Hindlimb muscle (tissue), 1 donor: ENCODE measurements at places on chromosomes 4 and X. TPM values are rescaled to one million over a fixed set of nuclear protein-coding genes. Genes with fewer than 3 reads are reported as not detected.

Gene SPANXN4
- not detected for polyA plus RNA-seq

Gene CT45A5
- 0.31 TPM for polyA plus RNA-seq

Gene HTRA3
- polyA plus RNA-seq: 46.2 TPM

Gene PHEX
- 1.3 TPM for polyA plus RNA-seq

Gene CT45A3
- polyA plus RNA-seq: 0.22 TPM

Gene TEX11
- 0.23 TPM for polyA plus RNA-seq

Gene CCKAR
- polyA plus RNA-seq: not detected

Gene ATP2B3
- polyA plus RNA-seq: 0.36 TPM

Gene DCUN1D4
- 23.8 TPM for polyA plus RNA-seq

Gene GRID2
- 0.62 TPM for polyA plus RNA-seq

Gene STARD8
- 25.3 TPM for polyA plus RNA-seq

Gene CXCL11
- polyA plus RNA-seq: not detected

Gene DCK
- 22.0 TPM for polyA plus RNA-seq

Gene APBB2
- 42.1 TPM for polyA plus RNA-seq

Gene DCAF12L1
- polyA plus RNA-seq: 1.3 TPM

Gene QRFPR
- 0.97 TPM for polyA plus RNA-seq

Gene ADAM29
- polyA plus RNA-seq: not detected

Gene TRMT10A
- polyA plus RNA-seq: 9.4 TPM
